ENCODE measurements at places on chromosomes 2 and 18. TPM values are rescaled to one million over a fixed set of nuclear protein-coding genes. Genes with fewer than 3 reads are reported as not detected.

DNA sequence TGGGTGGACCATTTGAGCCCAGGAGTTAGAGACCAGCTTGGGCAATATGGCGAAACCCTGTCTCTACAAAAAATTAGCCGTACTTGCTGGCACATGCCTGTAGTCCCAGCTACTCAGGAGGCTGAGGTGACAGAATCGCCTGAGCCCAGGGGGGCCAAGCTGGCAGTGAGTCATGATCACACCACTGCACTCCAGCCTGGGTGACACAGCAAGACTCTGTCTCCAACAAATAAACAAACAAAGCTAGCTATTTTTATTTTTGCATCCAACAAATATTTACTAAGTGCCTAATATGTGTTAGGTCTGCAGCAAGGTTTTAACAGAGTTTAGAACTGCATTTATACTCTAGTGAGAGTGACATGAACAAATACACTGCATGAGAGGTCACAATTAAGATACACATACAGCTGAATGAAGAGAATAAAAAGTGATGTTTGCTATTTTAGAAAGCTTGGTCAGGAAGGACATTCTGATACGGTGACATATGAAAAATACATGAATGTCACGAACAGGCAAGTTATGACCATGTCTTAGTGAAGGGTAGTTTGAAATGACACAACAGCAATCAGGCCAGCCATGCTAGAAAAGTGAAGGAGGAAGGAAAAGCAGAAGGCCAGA is 83.2 kb upstream of the FRZB start:
- peak; percentile 94 for DNase-seq

- DNase-seq: no peak
Observed at GRCh38 chr2:45026924-45027450, 17.7 kb upstream of the SIX2 start.

- peak; percentile 20 for DNase-seq
Observed at GRCh38 chr2:199460101-199460671, 2.4 kb upstream of the SATB2 start.

DNA sequence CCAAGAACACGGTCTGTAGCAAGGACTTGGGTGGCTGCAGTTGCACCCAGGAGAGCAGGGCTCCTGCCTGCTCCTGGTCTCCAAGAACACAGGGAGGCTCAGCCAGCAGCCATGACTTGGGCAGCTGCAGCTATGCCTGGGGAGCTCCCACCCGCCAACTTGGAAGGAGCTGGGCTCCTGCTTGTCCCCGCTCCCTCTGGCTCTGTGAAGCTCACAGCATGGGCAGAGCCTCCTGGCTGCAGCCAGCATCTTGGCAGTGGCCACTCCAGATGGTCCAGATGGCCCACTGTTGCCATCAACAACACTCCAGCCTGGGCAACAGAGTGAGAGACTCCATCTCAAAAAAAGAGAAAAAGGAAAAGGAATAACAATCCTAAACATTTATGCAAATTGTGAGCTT is 5.2 kb downstream of the ZSCAN30 start:
- no peak for DNase-seq

- DNase-seq: no peak
Observed at GRCh38 chr2:128776461-128777195, 458.0 kb upstream of the HS6ST1 start.

DNA sequence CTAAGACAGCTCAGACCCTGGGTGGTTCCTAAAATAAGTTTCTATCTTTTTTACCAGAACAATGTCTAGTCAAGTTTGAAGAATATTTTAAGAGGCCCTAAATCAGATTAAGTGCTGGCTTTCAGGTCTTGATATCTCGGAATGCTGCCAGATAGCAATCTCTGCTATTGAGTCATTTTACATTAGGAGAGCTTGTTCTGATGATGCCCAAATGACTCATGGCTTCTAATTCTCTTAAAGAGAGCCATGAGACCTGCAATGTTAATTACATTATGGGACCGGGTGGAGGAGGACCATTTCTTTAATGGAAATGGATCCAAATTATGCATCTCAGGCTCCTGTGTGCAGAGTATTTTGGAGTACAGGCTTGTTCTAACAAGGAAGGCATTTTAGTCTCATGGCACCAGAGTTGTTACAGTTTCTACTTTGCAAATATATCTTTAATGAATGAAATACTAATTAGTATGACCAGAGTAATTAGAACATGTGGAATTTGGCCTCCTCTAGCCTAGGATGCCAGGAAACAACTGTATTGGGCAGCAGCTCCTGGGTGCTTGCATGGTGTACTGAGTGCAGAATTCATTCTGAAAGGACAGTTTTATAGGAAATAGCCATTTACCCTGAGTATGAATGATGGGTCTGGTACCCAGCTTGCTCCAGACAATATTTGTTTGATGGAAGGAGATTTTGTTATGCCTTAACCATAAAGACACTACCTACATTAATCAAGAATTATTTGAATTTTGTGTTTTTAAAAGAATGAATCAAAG is 94.0 kb upstream of the SULT1C3 start:
- peak; percentile 85 for DNase-seq

DNA sequence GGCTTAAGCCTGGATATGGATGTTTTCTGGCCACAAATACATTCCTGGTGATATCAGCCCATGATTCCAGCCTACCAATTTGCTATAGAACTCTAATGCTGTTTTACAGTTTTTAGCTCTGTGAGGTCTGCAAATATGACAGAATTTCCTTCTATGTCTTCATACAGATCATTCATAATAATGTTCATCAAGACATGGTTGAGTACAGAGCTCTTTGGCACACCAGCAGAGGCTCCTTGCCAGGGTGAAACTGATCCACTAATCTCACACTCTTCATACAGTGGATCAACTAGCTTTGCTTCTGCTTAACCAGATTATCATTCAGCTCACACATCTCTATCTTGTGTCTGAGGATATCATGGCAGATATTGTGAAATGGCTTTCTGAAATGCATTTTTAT is 672.1 kb downstream of the STK39 start:
- no peak for DNase-seq

GRCh38 chr2:12127638-12128037 is 381.2 kb downstream of the LPIN1 start:
- no peak for DNase-seq

DNA sequence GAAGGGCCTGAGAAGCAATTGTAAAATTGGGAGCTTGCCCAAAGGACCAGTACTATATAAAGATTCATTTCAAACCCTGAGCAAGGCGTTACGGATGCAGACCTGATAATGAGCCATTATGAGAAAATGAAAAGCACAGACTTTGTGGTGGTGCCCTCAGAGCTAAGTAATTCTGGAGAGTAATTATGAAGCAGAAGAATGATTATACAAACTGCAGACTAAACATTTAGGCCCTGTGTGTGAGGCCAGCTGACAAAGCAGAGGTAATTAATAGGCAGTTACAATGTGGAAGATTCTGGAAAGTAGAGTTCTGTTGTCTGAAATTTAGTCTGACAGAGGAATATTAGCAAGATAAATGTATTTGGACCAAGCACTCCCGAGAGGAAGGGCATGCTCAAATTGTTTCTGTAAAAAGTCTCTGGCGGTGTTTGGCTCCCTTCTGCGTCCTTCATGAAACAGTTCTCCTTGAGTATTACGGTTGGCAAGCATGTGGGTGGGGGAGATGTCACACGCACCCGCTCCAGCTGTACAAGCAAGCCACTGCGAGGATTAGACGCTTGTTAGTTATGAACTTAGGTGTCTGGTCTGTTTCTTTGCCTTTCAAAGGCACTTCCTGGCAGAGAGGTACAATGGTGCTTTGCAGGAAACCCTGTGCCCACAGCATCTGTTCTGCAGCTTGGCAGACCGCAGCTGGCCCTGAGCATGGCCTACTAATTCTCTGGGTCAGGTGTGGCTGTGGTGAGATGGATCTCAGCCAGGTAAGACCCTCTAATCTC is 45.5 kb downstream of the CDC42EP3 start:
- DNase-seq: no peak

DNA sequence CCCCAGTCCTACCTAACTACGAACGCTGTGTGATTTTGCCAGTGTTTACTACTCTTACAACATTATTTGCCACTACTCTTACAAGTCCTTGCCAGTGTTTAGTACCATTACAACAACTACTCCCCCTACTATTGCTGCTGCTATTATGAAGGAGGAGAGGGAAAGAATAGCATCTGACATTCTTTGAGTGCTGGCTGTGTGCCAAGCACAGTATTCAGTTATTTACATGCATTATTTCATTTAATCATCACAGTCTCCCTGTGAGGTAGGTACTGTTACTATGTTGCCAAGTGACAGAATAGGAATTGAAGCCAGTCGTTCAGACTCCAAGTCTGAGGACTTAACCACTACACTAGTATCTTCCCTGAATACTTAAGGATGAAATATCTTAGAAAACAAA is 185.9 kb upstream of the FOSL2 start:
- no peak for DNase-seq

DNA sequence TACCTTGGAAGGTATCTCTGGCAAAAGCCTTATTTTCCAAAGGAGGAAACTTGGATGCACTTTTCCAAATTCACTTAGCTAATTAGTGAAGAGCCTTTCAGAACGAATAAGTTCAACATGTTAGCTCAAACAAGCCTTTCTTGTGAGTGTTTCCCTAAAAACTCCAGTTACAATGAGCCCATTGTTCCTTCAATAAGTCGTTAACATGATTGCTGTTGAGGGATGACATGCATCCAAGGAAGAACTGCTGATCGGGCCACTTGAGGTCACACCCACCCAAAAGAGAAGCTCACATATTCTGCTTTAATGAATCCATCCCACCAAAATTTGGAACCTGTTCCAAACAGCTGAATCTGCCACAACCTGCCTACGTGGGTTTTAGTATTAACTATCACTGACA is 48.1 kb upstream of the SLC35G4 start:
- no peak for DNase-seq

DNA sequence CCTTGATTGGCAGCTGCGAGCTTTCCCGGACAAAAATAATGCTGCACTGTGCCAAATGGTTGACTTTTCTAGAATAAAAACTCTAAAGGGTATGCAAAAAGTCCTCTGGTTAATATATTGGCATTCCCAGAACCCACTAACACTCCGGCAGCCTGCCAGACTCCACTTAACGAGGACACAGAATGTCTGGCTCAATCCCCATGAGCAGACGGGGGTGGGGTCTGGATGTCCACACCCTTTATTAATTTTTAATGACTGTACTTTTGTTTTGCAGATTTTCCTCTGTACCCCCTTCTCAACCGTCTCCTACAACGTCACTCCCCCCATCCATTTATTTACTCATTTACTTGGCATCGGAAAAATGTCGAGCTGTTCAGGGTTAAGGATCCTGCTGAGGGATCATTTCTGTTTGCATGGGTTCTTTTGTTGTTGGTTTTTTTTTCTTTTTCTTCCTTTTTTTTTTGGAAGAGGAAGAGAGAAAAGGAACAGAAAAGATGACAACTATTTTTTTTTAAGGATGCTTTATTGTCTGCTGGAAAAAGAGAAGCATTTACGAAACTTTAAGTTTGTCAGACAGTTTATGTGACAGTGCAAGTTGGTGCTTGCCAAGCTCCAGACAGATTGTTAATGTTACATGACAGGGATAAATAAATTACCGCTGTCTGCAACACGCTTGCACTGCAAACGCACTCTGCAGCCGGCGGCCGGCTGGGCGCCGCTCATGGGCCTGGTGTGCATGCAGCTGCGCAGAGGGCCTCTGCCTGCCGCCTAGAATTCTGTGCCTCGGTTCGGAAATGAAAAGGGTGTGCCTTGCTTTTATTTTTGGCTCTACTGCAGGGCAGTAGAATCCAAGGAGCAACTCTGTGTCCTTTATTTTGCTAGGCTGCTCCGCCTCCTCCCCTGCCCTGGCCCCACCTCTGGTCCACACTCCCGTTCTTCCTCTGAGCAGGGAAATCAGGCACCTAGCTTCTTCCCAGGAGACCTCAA is 3.6 kb downstream of the LDLRAD4 start:
- DNase-seq: peak; percentile 11

DNA sequence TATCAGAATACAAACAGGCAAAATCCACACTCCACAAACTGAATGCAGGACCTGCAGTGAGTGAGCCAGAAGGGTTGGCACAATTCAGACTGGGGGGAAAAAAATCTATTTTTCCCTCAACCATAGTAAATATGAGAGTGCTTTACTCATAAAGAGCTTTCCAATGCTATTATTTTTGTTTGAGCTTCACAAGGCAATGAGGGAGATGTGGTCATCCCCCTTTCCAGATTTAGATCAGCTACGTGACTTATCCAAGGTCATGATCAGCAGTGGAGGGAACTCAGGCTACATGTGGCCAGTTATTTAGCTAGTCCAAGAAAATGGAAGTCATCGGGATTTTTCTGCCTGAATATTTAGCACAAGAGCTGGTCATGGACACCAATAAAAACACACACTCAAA is 120.4 kb upstream of the KLF7 start:
- DNase-seq: no peak

DNA sequence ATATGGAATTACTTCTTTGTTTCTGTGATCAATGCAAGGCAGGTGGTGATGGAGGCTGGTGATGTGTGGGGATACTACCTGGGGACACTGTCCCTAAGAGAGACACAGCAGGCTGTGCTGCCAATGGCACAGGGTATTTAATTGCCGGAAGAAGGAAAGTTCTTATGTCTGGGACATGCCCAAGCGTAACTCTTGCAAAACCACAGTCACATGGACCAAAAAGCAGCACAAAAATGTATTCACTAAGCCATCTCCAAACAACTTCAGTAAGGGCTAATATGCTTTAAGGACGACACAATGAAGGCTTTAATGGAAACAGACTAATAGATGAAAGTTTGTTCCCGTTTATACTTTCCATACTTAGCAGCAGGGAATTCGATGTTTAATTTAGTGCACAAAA is 49.7 kb upstream of the AP1S3 start:
- peak; percentile 77 for DNase-seq

DNA sequence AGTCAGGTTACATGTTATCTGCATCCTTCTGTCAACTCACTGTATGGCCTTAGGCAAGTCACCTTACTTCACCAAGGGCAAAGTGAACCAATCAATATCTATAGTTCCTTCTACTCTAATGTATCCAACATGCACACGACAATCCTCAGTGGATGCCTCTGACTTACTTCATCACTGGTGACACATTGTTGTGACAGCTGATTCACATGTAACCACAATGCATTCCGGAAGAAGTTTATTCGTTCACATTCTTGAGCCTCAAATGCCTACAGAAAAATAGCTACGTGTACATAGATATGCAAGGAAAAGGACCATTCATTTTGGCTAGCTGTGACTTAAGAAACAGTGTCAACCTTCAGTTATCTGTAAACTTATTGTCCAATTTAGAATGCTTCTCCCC is 26.3 kb upstream of the EPG5 start:
- peak; percentile 59 for DNase-seq

GRCh38 chr2:96804986-96805385 is 11.1 kb upstream of the CNNM3 start:
- no peak for DNase-seq

Gene CRACDL
- 1.4 TPM for total RNA-seq

Gene CFAP221
- total RNA-seq: not detected

Gene PLEK
- total RNA-seq: under 0.01 TPM

Gene HRH4
- 0.13 TPM for total RNA-seq

All from bronchial epithelial cell (primary cell).